ENCODE measurements at places on chromosomes 3 and 15. TPM values are rescaled to one million over a fixed set of nuclear protein-coding genes. Genes with fewer than 3 reads are reported as not detected.

CALML4 gene
- total RNA-seq, result 5.3 TPM

SLCO2A1 gene
- 11.1 TPM for total RNA-seq

HDDC3 gene
- 19.0 TPM for total RNA-seq

KCNH8 gene
- 1.3 TPM for total RNA-seq

GP5 gene
- not detected for total RNA-seq

MAP6D1 gene
- total RNA-seq, result 1.8 TPM

DHFR2 gene
- total RNA-seq, result 8.5 TPM

NANOGP8 gene
- 1.3 TPM for total RNA-seq

NMB gene
- 13.8 TPM for total RNA-seq

NUP210 gene
- total RNA-seq, result 14.7 TPM

SI gene
- total RNA-seq, result not detected

GRCh38 chr15:67134067-67134838, 68.9 kb downstream of the SMAD3 start:
- no peak for DNase-seq

GRCh38 chr3:42865256-42865655, 10.4 kb downstream of the CYP8B1 start:
- DNase-seq, result no peak

DNA sequence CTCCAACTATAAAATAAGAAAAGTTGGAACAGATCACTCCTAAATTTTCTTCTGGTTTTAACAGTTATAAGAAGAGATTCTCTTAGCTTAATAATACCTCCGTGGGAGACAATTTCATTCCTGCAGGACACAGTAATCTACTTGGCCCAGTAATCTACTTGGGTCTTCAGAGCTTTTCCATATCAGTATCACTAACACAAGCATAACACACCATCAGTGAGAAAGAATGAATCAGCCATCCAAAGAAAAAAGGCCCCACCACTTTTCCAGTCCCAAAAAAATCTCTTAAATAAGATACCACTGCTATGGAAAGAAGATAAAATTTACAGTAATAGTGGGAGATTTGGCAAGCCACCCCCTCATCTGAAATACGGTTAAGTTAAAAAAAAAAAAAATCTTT, 20.2 kb downstream of the SIN3A start:
- DNase-seq, result no peak

- no peak for DNase-seq
Observed at GRCh38 chr3:18862077-18862476, 286.2 kb upstream of the KCNH8 start.

GRCh38 chr3:56131974-56132590, 336.2 kb downstream of the ERC2 start:
- DNase-seq, result peak; percentile 53

DNA sequence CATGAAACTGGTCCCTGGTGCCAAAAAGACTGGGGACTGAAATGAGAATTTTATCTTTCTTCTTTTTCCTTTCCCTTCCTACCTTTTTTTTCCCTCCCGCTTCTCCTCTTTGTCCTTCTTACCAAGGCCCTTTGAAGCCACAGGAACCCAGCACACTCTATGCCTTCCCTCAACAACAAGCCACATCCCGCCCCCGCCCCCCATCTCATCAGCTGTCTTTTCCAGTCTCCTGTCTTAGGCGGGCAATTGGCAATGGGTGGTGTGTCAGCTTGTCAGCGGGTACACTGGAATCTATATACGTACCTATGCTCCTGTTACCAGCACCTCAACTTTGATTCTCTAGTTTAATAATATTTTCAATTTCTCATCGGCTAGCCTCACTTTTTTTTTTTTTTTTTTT, 56.3 kb upstream of the CHD2 start:
- no peak for DNase-seq

DNA sequence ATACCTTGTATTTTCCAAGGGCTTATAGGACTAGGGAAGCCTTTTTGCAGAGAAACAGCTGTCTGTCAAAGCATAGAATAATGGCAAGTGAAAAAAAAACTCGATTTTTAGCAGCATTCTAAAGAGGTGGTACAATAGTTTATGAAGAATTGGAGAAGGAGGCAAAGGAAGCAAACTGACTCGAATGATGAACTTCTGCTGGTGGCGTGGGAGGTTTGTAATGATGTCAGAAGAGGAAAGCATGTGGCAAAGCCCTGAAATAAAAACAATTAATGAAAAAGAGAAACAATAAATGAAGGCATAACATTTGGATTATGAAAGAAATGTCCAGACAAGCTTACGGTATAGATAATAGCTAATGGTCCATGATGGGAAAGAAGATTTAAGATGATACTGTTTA, 77.5 kb downstream of the RARB start:
- DNase-seq, result no peak

DNA sequence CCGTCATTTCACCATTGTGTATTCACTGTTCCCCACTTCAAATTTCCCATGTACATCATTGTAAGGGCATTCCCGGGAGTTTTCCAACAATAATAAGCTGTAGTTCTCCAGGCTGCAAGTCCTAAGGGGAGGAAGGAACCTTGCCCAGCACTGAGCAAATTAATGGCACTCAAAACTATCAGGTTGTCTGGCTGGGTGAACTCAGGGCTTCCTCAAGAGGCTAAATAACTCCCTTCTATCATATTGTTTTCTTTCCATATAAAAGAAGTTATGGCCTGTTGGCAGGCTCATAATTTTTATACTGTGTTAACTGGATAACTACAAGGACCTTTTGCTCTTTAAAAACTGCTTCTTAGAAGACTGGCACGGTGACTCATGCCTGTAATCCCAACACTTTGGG, 71.4 kb downstream of the SEMA6D start:
- DNase-seq, result no peak

DNA sequence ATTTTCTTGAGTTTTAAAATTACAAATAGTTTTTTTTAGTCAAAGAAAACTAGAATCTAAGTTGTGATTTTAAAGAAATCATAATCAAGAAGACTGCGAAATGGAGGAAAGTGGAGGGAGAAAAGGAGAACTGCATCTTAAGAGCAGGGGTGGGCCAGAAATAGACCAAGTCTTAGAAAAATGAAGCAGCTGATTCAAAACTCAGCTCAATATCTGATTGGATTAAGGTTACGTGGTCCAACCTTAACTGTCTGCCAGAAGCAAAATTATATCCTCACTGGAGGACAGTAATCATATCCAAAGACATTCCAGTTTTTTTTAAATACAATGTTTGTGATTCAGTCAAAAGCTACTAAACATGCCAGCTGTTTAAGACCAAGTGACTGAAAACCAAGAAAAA, 41.4 kb downstream of the CHSY1 start:
- DNase-seq, result no peak

- no peak for DNase-seq
Observed at GRCh38 chr3:147757866-147758265, 348.7 kb downstream of the ZIC1 start.

DNA sequence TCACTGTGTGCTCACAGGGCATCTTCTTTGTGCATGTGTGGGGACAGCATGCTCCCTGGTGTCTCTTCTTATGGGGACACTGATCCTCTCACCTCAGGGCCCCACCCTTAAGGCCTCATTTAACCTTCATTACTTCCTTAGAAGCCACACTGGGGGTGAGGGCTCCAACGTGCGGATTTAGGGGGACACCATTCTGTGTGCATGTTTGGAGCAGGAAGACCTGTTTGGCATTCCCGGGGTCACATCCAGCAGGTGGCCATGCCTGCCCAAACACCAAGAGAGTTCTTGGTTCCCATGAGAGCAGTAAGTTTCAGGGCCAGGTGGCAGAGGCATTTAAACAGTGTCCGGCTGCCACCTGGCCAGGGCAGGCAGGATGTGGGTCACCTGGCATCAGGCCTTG, 24.8 kb downstream of the PRR20G start:
- no peak for DNase-seq

DNA sequence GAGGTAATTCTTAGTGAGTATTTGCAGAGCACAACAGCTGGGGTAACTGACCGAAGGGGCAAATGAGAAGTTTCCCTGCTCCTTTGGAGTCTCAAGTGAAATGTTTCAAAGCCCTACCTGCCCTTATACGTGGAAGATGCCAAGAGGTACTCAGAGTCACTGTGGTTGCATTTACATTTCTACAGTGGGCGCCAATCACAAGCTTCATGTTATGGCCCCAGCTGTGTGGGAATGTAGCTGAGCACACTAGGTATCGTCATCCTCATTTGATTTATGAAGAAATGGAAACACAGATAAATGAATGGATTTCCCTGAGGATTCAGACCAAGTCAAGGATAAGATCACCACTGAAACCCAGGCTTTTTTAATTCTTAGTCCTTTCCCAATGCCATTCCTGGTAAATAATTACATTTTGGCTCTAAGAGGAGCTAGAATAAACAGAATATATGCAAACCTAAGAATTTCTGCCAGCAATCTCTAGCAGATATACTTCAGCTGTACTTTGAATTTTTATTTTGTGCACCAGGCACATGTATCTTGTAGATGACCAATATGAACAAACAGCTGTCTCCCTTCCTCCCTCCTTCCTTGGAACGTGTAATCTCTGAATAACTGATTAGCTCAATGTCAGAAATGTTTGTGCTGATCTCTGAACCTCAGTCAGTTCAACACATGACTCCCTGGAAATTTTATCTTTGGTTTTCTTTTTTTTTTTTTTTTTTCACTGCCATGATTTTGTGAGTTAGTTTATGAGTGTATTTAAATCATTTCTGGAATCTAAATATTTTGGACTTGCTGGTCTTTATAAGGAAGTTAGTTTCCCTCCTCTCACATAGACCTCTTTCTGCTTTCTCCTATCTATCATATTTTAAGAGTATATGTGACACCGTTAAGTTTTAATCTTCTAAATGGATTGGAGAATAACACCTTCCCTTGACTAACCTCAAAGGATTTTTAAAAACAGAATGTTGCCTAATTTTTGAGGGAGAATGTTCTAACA, 69.2 kb downstream of the MAP2K5 start:
- DNase-seq, result no peak

- no peak for DNase-seq
Observed at GRCh38 chr3:109927161-109927560, 589.8 kb upstream of the DPPA4 start.

DNA sequence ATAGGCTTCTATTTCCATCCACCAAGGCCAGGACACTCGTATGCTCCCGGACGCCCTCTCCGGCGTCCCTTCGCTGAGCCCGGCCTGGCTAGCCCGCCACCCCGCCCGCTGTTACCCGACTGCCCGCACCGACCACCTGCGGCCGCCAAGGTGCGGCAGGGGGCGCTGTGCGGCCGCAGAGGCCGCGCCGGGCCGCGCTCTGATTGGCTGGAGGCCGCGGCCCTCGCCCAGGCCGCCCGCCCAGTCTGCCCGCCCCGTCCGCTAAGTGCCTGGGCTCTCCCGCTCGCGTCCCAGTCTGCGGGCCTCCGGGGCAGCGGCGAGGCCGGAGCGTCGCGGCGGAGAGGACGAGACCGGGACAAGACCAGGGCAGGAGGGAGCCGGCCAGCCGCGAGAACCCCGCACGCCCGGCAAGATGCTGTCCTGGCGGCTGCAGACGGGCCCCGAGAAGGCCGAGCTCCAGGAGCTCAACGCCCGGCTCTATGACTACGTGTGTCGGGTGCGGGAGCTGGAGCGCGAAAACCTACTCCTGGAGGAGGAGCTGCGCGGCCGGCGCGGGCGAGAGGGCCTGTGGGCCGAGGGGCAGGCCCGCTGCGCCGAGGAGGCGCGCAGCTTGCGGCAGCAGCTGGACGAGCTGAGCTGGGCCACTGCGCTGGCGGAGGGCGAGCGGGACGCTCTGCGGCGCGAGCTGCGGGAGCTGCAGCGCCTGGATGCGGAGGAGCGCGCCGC, at the start of gene SYNM:
Gene SYNM, plus strand, starts transcription at position 293 of the 726 bp plus-strand sequence. Its CDS starts 120 bp downstream, at position 413.
- peak; percentile 82 for DNase-seq

GRCh38 chr3:180749796-180750195, 70.5 kb upstream of the CCDC39 start:
- no peak for DNase-seq

DNA sequence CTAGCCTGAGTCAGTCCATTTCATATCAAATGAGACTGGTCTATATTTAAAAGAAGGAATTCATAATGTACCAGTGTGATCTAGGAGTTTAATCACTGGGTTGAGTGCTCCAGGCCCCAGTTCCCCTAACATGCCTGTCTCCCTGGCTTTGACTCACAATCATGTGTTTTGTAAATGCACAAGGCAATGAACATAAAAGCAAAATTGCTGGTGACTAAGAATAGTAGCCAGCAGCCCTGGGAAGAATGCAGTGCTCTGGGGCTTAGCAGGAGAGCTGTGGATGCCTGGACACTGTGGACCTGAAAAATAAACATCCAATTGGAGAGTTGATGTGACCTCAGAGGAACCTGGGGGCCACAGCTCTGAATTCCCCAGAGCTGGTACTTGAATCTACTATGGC, 50.3 kb downstream of the SYNPR start:
- DNase-seq, result no peak

- DNase-seq, result peak; percentile 80
Observed at GRCh38 chr3:58585005-58585786, 8.0 kb upstream of the FAM107A start.

GRCh38 chr3:50162034-50162883, 7.1 kb downstream of the SEMA3F start:
- no peak for DNase-seq

DNA sequence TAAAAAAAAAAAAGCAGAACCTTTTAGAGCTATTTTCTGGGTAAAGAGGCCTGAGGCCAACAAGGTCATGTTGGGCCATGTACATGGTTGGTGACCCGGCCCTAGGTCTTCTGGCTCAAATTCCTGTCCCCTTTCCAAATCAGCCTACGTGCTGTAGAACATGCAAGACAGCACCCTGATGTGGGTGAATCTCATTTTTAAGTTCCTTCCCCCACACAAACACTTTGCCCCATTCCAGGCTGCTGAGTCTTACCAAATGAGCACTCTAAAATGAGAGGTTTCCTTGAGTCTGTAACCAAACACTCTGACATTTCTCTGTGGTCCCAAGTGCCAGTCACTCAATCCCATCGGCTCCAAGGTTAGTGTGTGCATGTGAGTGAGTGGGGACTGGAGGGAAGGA, 9.4 kb downstream of the BCL6 start:
- peak; percentile 29 for DNase-seq

DNA sequence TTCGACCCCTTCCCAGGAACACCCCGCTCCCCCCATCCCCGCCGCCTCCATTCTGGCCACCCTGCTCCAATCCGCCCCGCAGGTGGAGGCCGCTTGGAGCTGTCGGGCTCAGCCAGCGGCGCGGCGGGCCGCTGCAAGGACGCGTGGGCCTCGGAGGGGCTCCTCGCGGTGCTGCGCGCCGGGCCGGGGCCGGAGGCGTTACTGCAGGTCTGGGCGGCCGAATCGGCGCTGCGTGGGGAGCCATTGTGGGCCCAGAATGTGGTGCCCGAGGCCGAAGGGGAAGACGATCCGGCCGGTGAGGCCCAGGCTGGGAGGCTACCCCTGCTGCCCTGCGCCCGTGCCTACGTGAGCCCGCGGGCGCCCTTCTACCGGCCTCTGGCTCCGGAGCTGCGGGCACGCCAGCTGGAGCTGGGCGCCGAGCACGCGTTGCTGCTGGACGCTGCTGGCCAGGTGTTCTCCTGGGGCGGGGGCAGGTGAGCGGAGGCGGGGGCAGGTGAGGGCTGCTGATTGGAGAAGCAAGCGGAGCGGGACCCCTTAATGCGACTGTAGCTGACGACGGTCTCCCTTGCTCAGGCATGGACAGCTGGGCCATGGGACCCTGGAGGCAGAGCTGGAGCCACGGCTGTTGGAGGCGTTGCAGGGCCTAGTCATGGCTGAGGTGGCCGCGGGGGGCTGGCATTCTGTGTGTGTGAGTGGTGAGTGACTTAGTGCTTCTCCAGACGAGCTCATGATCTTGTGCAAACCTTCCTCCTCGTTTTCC, 2.5 kb downstream of the RCCD1 start:
- DNase-seq, result peak; percentile 51
